ENCODE measurements at places on chromosomes 4 and X. TPM values are rescaled to one million over a fixed set of nuclear protein-coding genes. Genes with fewer than 3 reads are reported as not detected.
A peak's percentile ranks its signal among the peaks of the same experiment; 100 is the strongest.

DNA sequence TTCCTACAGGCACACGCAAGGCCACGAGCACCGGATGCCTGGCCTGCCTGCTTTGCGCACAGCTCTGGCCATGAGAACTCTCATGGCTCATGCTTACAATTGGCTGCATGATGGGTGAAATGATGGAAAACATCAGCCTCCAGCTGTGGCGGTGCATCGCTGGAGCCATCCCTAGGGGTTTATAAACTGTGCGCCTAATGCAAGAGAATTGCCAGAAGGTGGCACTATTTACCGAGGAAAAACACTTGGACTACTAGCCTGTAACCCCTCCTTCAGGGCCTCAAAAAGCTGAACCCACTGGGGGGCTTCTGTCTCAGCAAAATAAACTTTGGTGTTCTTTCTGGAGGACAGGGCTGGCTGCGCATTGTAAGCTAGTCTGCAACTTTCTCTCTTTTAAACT lies 51.9 kb downstream of the PHKA2 start:
- DNase-seq, result peak; percentile 42

GRCh38 chr4:116453127-116453526 lies 632.2 kb downstream of the TRAM1L1 start:
- DNase-seq, result no peak

DNA sequence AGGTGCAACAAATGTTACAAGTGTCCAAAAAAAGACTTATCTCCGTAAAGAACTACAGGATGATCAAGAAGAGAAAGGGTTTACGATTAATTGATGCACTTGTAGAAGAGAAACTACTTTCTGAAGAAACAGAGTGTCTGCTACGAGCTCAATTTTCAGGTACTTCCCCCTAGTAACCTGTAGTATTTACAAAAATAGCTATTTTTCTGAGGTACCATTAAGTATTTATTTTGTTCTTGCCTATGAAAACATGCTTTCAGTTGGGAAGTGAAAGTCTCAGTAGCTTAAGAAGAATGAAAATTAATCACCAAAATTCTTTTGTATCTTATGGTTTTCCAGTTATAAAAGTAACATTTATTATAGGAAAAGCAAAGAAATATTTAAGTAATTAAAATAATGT lies 5.9 kb downstream of the THAP9 start:
- no peak for DNase-seq

- no peak for DNase-seq
Observed at GRCh38 chrX:40318076-40318475, 220.3 kb upstream of the BCOR start.

DNA sequence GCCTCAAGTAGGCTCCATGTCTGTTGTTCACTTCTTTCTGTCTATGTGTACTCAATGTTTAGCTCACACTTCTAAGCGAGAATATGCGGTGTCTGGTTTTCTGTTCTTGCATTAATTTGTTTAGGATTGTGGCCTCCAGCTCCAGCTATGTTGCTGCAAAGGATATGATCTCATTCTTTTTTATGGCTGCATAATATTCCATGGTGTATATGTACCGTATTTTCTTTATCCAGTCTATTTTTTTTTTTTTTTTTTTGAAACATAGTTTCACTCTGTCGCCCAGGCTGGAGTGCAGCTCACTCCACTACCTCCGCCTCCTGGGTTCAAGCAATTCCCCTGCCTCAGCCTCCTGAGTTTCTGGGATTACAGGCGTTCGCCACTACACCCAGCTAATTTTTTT lies 5.7 kb upstream of the TMEM150C start:
- no peak for DNase-seq

GRCh38 chr4:75745721-75746199 lies 21.4 kb downstream of the USO1 start:
- DNase-seq, result no peak

GRCh38 chrX:74420196-74421035 lies 877 bp upstream of the SLC16A2 start:
- peak; percentile 70 for DNase-seq

- DNase-seq, result peak; percentile 50
Observed at GRCh38 chrX:37998586-37999262, 7.6 kb upstream of the SYTL5 start.

GRCh38 chr4:54006755-54007154 lies 57.6 kb downstream of the CHIC2 start:
- DNase-seq, result no peak

- DNase-seq, result peak; percentile 5
Observed at GRCh38 chr4:55758066-55758465, 61.5 kb upstream of the EXOC1L start.

DNA sequence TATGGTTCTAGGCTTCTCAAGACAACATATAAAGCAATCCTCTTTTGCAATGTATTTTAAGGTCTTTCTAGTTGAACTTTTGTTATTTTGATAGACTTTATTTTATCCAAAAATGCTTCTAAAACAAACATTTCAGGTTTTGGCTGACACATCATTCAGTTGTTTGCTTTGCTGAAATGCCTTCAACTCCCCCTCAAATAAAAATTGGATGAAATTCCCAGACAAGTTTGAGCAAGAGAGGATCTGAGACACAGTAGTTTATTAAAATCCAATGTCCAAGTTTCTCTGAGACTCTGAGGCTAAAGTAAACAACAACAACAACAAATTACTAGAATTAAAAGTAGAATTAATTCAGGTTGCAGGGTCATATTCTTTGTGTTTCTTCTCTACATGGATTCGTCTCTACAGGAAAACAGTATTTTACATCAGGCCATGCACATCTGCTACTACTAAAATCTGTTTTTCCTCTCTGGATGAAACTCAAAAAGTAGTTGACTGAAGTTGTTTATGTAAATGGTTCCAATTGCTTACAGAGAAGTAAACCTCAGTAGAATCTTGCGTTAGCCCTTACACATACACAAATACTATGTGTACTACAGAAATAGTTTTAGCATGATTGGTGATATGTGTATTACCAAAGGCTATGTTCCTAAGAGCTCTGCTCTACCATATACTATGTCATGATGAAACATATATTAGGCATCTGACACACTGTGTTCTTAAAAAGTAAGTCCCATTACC lies 64.9 kb downstream of the PRSS12 start:
- DNase-seq, result peak; percentile 33

- DNase-seq, result peak; percentile 51
Observed at GRCh38 chrX:56813318-56813837, 84.3 kb downstream of the NBDY start.

DNA sequence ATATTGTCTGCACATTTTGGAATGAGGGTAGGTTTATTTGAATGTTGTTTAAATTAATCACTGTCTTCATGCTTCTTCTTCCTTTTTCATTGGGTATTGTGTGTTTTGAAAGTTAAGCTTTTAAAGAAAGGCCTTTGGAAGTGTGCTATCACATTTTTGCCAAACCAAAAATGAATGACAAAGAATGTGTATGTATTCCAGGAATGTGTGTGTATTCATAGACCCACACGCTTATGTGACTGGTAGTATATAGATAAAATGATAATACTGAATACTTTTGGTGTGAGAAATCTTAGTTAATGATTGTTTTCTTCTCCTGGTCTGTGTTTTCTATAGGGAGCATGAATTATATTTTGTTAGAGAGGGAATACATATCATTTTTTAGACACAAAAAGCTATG lies 404.4 kb downstream of the TLL1 start:
- DNase-seq, result peak; percentile 77

- no peak for DNase-seq
Observed at GRCh38 chrX:39331082-39331704, 529.9 kb downstream of the MID1IP1 start.

- peak; percentile 37 for DNase-seq
Observed at GRCh38 chr4:139184129-139184528, 7.1 kb upstream of the ELF2 start.

GRCh38 chrX:13511944-13512330 lies 57.5 kb upstream of the EGFL6 start:
- DNase-seq, result peak; percentile 9

DNA sequence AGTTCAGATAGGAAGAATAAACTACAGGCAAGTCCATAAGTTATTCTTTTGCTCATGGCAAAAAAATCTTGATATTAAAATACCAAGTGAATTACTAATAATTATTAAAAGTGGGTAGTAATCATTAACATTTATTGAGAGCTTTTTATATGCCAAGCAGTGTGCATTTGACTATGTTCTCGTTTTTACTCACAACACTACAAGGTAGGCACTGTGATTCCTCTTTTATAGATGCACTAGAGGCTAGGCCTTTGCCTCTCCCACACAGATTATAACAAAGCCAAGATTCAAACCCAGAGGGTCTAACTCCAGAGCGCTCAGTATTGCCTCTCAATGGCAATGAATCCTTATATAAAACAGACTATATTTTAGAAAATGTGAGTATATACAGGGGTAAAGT lies 254.2 kb downstream of the NAF1 start:
- no peak for DNase-seq

GRCh38 chrX:10923466-10923865 lies 187.7 kb upstream of the HCCS start:
- DNase-seq, result no peak

GRCh38 chrX:1392376-1393068 lies 609 bp upstream of the SLC25A6 start:
- peak; percentile 76 for DNase-seq

Gene NDST3
- not detected for total RNA-seq

Gene SLC34A2
- not detected for total RNA-seq

Gene TACC3
- 7.3 TPM for total RNA-seq

Gene MMRN1
- total RNA-seq, result under 0.01 TPM

Gene GK2
- total RNA-seq, result not detected

Gene MTTP
- 0.26 TPM for total RNA-seq

Measured in fibroblast of lung (primary cell).